Stimulated activated CD4-positive, alpha-beta T cell treated with anti-CD3 and anti-CD28 coated beads, Interleukin-12 subunit alpha, Interleukin-12 subunit beta, amount 100 ng/mL, for 4 hours (primary cell): ENCODE measurements at places on chromosomes 1 and 21.

- DNase-seq, result no peak
Observed at GRCh38 chr1:181159451-181160140, 71.1 kb downstream of the IER5 start.

GRCh38 chr1:100452641-100453040, 85.3 kb upstream of the GPR88 start:
- no peak for DNase-seq

DNA sequence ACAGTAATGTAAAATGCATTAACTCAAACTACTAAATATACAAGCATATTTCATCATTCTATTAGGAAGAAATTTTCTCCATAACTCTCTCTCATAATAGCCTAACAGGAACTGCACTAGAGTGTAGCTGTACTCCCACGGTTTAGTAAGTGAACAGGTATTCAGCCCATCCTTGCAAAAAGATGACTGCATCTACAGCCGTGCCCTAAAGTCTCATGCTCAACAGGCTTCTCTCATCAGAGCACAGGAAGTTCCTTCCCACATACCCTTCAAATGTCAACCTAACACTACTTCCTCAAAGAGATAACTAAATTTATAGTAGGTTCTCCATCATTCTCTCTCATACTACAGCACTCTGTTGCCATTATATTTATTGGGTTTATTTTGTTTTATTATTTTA, 251.6 kb downstream of the AKT3 start:
- DNase-seq, result no peak

DNA sequence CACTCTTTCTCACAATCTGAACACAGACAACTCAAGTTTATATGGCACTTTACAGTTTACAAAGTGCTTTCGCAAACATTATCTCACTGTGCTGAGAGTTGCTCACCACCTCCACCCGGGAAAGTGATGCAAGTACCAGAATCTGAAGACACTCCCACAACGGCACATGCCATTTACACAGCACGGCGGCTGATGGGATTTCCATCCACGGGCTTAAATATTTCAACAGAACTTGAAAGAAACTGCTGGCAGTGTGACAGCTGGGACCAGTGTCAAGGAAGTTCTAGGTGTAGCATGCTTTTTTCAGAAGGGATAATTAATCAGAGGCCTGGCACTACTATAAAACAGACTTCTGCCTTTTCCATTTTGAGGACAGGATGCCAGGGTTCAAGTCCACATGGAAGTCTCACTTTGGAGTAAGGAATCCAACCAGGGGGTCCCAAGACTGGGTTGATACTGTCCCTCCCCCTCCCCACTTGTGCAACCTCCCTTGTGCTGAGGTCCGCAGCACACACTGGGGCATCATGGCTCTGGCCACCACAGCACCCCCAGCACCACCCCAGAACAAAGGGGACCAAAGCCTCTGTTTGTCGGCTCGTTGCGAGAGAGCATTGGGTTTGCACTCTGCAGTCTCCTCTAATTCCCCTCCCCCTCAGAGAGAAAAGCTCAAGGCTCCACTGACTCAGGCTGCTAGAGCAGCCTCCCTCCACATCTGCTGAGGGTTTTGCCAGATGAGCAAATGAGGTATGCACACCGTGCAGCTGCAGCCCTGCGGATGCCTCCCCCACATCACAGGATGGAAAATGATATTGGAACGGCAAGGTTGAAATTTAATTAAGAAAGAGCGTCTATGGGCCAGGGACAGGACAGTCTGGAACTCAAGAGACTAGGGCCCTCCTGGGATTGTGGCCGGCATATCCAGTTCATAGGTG, 154.9 kb downstream of the TGFBR3 start:
- DNase-seq, result no peak

DNA sequence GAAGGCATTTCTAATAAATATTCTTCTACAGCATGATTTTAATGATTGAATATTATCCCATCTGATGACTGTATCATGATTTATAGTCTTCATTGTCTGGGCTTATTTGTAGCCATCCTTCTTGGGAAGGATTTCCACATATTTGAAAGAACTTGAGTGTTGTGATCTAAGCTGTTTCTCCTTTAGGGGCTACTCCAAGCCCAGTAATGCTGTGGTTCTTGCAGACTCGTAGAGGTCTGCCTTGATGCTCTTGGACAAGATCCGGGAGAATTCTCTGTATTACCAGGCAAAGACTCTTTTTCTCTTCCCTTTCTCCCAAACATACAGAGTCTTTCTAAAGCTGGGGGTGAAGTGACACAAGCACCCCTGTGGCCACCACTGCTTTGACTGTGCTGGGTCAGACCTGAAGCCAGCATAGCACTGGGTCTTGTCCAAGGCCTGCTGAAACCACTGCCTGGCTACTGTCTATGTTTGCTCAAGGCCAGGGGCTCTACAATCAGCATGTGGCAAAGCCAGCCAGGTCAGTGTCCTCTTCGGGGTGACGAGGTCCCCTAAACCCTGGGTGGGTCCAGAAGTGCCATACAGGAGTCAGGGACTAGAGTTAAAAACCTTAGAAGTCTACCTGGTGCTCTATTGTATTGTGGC, 107.4 kb downstream of the GIPC2 start:
- DNase-seq, result no peak

- DNase-seq, result peak; percentile 26
Observed at GRCh38 chr1:233294913-233295236, 650 bp downstream of the PCNX2 start.

- DNase-seq, result peak; percentile 9
Observed at GRCh38 chr1:4653796-4654725, at the start of gene AJAP1. TSS of gene AJAP1 (plus strand) at chr1:4654609. CDS start at chr1:4655426, 817 bp downstream.

- DNase-seq, result no peak
Observed at GRCh38 chr1:53354119-53354518, 26.2 kb upstream of the LRP8 start.

- no peak for DNase-seq
Observed at GRCh38 chr1:17207540-17207939, 2.6 kb downstream of the PADI1 start.

- no peak for DNase-seq
Observed at GRCh38 chr1:85373378-85373708, 91.6 kb downstream of the DDAH1 start.

- DNase-seq, result no peak
Observed at GRCh38 chr1:88001460-88001859, 672.8 kb downstream of the LMO4 start.
